ENCODE measurements at places on chromosomes 5 and 9.

- no peak for DNase-seq
These were observed 98.7 kb downstream of the ZNF462 start for GRCh38 chr9:106961623-106962022.

GRCh38 chr5:139634541-139634940, 13.6 kb upstream of the CXXC5 start:
- DNase-seq: no peak

DNA sequence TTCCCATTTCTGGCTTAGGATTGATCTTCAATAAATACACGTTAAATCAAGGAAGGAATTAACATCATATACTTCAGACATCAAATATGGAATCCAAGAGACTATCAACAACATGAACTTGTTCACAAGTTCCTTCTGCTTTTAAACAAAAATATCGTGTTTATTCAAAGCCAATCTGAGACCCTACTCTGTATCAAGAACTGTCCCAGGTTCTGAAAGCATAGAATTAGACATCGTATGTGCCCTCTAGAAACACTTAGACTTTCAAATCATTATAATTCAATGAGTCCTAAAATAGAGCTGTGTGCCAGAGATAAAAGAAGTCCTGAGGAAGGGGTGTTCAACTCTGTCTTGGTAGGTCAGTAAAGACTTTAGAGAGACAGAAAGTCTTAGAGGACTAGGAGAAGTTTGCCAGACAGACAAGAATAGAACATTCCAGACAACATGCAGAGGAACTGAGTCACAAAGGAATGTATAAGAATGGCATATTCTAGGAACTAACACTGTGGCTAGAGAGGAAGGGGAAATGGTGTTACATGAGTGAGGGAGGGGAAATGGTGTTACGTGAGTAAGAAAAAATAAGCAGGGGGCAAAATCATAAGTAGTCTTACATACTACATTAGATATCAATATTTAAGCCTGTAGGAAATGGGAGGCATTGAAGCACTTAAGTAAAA, 2.9 kb downstream of the TPD52L3 start:
- no peak for DNase-seq

DNA sequence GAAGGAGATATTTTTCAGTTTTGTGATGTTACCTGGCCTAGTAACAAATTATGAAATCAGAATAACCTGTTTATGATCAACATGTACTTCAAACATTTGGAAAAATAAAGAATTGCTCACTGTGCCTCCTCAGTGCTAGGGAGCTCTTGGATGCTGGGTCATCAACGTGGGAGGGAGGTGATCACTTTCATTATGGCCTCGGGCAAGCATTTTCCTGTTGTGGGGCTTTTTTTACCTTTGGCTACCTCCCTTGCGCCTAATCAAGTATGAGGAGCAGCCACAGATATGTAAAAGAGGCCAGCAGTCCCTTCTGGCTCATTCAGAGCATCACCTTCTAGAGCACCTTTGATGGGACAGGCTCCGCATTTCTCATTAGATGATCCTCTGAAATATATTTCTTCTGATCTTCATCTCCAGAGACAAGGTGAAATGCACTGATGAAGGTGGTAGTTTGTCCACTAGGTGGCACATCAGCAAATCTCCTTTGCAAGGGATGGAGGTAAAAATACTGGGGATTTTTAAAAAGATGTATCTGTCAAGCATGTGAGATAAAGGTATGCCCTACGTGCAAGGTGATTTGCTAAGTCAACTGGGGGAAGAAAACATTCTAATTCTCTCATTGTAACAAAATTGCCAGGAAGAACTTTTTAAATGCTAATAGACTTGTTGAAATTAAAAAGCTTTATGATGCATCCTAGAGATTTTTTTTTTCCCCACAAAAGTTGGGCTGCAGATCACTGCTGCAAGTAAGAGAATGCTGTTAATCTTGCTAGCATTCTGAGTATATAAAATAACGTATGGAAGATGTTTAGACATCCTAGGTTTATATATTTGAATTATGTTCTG, 218.2 kb downstream of the MAST4 start:
- DNase-seq: no peak

DNA sequence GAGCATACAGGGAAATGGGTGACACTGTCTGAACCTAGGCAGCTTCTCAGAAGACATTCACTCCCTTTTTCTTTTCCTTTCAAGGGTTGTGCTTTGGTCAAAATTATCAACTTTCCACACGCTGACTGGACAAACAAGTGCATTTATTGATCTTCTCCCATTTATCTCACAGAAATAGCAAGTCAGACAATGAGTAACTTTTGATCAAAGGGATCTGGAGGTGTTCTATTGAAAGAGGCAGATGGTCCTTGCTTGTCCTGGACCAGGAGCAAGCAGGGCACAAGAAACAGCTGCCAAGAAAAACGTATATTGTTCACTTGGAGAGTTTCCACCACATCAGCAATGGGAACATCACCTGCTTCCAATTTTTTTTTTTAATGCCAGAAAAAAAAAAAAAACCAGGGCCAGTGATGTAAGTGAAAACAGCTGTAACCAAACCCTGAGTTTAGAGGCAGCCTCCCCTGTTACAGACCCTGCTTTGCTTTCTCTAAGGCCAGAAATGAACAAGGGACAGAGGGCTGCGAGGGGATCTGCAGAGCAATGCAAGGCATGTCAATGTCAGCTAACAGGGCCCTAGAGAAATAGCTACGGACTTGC, 79.8 kb downstream of the NIPSNAP3B start:
- DNase-seq: no peak

GRCh38 chr9:122051351-122052321, 41.5 kb downstream of the TTLL11 start:
- DNase-seq: no peak

DNA sequence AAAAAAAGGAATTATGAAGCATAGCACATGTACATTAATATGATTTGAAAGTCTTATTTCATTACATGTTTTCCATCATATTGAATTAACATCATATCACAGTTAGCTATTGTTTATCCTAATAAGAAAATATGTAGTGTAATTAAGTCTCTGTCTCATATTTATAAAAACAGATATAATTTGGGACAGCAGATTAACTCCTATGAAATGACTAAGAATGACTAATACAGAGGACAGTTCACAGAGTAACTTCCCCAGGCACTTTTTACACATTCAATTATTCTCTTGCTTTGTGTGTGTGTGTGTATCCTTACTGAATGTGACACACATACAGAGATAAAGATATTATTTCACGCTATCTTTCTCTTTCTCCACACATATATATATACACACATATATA, 2400.9 kb upstream of the C9orf72 start:
- no peak for DNase-seq

- no peak for DNase-seq
These were observed 225.4 kb upstream of the DAB2 start for GRCh38 chr5:39650008-39650762.

- DNase-seq: no peak
These were observed 444.0 kb upstream of the TRPC7 start for GRCh38 chr5:136809382-136809781.

DNA sequence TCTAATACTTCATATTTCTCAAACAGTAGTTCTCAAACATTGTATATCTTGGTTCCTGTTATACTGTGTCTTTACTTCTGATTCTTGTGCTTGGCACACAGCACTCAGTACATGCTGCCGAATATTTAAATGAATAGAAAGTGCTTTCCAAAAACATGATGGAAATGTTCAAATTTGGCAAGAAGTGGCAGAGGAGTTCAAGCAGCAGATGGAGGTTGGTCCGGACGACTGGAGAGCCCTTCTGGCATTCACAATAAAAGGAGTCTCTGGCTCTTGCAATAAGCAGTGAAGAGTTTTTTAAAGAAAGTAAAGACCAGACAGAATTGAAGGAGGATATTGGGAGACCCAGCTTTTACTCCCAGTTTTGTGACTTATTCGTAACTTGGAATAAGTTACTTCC, 36.3 kb downstream of the TSTD2 start:
- no peak for DNase-seq

GRCh38 chr5:59893429-59894227, at the start of gene PDE4D:
Gene PDE4D, minus strand, starts transcription at chr5:59893726.
- peak; percentile 29 for DNase-seq

DNA sequence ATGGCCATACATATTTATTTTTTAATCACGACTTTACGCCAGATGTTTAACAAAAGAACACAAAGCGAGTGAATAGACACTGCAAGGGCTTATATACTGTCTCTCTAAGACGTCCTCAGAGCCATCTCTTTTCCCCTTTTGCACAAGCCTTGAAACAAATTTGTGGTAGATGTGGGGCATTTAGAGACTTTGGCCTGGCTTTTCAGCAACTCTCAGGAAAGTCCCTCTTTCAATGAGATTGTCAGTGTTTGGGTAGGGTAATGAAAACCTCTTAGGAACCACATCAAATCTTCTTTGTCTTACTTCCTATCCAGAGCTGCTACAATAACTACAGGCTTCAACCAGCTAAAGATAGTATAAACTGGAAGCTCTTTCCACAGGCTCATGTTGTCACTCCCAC, 380.0 kb downstream of the ANXA1 start:
- no peak for DNase-seq

- no peak for DNase-seq
These were observed 32.2 kb downstream of the TRIO start for GRCh38 chr5:14175381-14175780.

GRCh38 chr5:154308443-154309370, 118.2 kb downstream of the GALNT10 start:
- DNase-seq: no peak

DNA sequence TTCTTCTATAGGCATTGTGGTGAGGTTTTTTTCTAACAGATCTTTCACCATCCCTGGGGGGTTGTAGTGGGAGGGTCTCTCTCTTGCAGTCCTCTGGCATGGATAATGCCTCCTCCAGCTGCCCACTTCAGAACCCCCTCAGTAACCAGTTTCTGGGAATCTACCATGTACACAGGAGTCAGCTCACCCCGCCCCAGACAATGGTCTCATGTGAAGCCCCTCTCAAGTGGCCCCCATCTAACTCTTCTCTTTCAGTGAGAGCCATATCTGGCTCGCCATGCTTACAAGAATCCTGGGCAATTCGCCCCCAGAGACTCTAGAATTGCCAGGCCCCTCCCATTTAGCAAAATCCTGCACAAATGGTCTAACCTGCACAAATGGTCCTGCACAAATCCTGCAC, 144.4 kb upstream of the FSTL4 start:
- DNase-seq: no peak

DNA sequence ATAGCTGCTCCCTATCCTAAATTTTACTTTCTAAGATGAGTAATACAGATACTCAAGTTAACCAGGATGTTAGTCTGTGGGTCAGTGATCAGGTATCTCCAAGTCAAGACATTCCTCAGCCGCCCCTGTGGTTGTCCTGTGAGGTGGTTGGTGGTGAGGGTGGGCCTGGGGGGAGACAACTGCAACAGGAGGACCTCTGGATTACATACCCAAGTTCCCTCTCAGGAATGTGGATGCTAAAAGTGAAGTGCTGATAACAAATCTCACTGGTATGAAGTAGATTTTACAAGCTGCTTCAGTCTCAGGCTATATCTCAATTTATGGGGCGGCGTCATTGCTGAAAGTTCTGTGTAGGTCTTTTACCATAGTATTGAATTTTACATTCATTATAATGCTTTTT, 38.3 kb downstream of the SLC1A3 start:
- DNase-seq: no peak

- DNase-seq: no peak
These were observed 19.7 kb upstream of the F2R start for GRCh38 chr5:76696251-76696650.

- DNase-seq: no peak
These were observed 42.4 kb upstream of the PHYKPL start for GRCh38 chr5:178274781-178275537.

GRCh38 chr5:58711965-58712364, 129.1 kb downstream of the RAB3C start:
- no peak for DNase-seq

GRCh38 chr9:90325913-90326653, 316.5 kb downstream of the DIRAS2 start:
- DNase-seq: peak; percentile 10

DNA sequence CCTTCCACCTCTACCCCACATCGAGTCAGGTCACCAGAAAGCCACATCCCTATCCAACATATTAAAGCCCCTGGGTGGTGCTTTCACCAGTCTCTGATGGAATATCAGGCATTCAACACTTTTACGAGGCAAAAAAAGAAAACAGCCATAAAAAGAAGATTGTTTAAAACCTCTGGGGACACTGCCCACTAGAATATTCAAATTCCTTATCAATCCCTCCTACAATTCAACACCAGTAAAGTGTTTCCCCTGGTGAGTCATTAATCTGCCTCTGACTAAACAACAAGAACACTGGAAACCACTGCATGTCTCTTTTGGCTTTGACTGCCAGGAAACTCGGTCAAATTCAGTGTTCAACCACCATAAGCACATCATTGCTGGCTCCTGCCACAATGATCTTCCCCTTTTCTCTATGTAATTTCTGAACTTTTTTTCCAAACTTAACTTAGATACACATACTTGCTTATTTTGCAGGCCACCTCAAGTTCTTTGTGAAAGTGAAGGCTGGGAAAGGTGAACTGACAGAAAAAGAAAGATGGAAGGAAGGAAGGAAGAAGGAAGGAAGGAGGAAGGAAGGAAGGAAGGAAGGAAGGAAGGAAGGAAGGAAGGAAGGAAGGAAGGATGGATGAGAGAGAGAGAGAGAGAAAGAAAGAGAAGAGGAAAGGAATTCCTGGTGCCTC, 105.3 kb downstream of the PAX5 start:
- DNase-seq: peak; percentile 62

DNA sequence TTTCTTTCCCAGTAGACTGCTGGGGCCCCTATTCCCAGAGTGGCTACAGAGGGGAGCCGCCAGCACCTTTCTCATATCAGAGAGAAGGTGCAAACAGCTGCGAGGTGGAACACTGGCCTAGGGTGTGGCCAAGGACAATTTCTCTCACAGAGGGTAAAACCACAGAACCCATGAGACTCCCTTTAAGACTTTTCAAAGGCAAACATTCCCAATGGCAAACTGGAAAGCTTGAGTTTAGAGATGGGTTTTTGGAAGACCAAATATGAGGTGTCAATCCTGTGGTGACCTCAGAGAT, 335.1 kb upstream of the PIK3R1 start:
- no peak for DNase-seq

- peak; percentile 66 for DNase-seq
These were observed 72.3 kb downstream of the PSMB7 start for GRCh38 chr9:124342776-124343485.

DNA sequence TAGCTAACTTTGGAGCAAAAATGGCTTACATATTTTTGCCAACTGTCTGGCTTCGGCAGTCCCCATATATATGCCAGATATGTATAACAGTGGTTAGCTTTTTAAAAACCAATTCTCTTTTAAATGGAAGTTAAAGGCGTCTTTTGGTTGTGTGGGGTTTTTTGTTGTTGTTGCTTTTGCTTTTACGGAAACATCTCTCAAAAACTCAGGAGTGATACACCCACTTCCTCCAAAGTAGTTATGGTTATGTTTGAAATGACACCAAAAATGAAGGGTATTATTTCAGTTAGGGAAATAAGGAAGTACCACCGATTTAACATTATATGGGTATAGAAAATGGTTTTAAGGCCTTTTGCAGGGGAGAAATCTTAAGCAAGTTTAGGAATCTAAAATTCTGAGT, 2.3 kb downstream of the CNOT8 start:
- no peak for DNase-seq

- DNase-seq: no peak
These were observed 24.4 kb upstream of the SMAD5 start for GRCh38 chr5:136108180-136108611.

Data from retinal pigment epithelial cell (primary cell).